ENCODE measurements at places on chromosomes 5 and 9. TPM values are rescaled to one million over a fixed set of nuclear protein-coding genes. Genes with fewer than 3 reads are reported as not detected.

NUTM2F gene
- total RNA-seq = not detected

SLC34A1 gene
- not detected for total RNA-seq

MSX2 gene
- not detected for total RNA-seq

SLC25A2 gene
- 0.48 TPM for total RNA-seq

CYLC2 gene
- total RNA-seq = not detected

SEMA4D gene
- total RNA-seq = 6.9 TPM

ALAD gene
- 14.3 TPM for total RNA-seq

PLEKHG4B gene
- total RNA-seq = not detected

SLC4A9 gene
- not detected for total RNA-seq

RNF208 gene
- 0.19 TPM for total RNA-seq

NEUROG1 gene
- total RNA-seq = not detected

ENHO gene
- 0.29 TPM for total RNA-seq

CAMSAP1 gene
- 39.5 TPM for total RNA-seq

ADAMTS2 gene
- total RNA-seq = 1.1 TPM

All from vein endothelial cell (primary cell).